Bronchus fibroblast of lung (primary cell): ENCODE measurements at places on chromosomes 3 and 15. TPM values are rescaled to one million over a fixed set of nuclear protein-coding genes. Genes with fewer than 3 reads are reported as not detected.

The MYO5C gene
- total RNA-seq, result 0.15 and 0.50 TPM in 2 replicates

The ERICH6 gene
- total RNA-seq, result not detected in 2 replicates

The CCDC13 gene
- total RNA-seq, result 1.2 and 2.7 TPM in 2 replicates

The RYR3 gene
- total RNA-seq, result not detected in 2 replicates

The ACOX2 gene
- total RNA-seq, result 5.4 and 6.4 TPM in 2 replicates

The P2RY12 gene
- total RNA-seq, result not detected in 2 replicates

The CCDC80 gene
- 101 and 114 TPM in 2 replicates for total RNA-seq

The CD200 gene
- 3.0 and 5.0 TPM in 2 replicates for total RNA-seq

The CNTN4 gene
- total RNA-seq, result not detected in 2 replicates

The EOGT gene
- total RNA-seq, result 19.0 and 23.5 TPM in 2 replicates

The FAM3D gene
- total RNA-seq, result not detected in 2 replicates

The PYGO1 gene
- 3.0 and 5.9 TPM in 2 replicates for total RNA-seq

The UPK1B gene
- total RNA-seq, result not detected in 2 replicates

The GOLGA8M gene
- not detected in 2 replicates for total RNA-seq

The SLC2A2 gene
- not detected in 2 replicates for total RNA-seq

The CMTM7 gene
- total RNA-seq, result 15.5 and 15.9 TPM in 2 replicates

The HLTF gene
- total RNA-seq, result 19.8 and 24.7 TPM in 2 replicates

The HYAL1 gene
- 3.1 and 3.4 TPM in 2 replicates for total RNA-seq

The ACVR2B gene
- total RNA-seq, result 1.0 and 1.5 TPM in 2 replicates

The PGBD4 gene
- total RNA-seq, result 0.67 and 0.74 TPM in 2 replicates

The ZNF501 gene
- total RNA-seq, result 2.2 and 2.9 TPM in 2 replicates
